ENCODE measurements at places on chromosomes 16 and 17.

- no peak for DNase-seq
Measured at GRCh38 chr17:49987290-49987585, 7.8 kb downstream of the DLX3 start.

DNA sequence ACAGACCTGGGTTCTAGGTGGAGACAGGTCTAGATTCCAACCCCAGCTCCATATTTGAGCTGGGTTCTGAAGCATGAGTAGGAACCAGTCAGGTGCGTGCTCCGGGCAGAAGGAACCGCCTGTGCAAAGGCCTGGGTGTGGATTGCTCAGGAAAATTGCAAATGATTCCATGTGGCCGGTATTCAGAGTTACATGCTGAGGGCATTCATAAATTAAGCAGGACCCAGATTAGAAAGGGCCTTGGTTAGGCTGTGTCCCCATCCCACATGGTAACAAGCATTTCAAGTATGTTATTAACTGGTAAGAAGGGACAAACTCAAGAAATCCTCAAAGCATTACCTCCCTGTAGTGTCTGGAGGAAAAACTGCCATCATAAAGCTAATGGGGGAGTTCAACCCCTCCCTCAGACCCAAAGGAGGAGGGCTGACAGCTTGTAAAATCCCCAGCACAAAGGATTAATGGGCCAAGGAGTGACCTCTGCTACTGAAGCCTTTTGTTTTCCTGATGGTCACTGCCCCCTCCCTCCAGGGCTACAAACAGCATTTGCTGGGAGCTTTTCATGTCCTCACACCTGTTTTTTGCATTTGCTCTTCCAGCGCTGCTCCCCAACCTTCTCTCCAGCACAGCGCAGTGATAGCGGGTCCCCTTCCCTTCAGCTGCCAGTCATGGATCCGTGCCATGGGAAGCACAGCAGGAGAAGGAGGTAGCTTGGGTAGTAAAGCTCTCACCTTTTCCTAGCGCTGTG lies 218.0 kb downstream of the C16orf95 start:
- DNase-seq, result no peak

GRCh38 chr16:529012-529575 lies 1.6 kb downstream of the CAPN15 start:
- DNase-seq, result peak; percentile 40

- DNase-seq, result no peak
Measured at GRCh38 chr17:75731716-75732498, 10.6 kb downstream of the ITGB4 start.

- DNase-seq, result no peak
Measured at GRCh38 chr16:52404546-52404945, 142.4 kb downstream of the TOX3 start.

DNA sequence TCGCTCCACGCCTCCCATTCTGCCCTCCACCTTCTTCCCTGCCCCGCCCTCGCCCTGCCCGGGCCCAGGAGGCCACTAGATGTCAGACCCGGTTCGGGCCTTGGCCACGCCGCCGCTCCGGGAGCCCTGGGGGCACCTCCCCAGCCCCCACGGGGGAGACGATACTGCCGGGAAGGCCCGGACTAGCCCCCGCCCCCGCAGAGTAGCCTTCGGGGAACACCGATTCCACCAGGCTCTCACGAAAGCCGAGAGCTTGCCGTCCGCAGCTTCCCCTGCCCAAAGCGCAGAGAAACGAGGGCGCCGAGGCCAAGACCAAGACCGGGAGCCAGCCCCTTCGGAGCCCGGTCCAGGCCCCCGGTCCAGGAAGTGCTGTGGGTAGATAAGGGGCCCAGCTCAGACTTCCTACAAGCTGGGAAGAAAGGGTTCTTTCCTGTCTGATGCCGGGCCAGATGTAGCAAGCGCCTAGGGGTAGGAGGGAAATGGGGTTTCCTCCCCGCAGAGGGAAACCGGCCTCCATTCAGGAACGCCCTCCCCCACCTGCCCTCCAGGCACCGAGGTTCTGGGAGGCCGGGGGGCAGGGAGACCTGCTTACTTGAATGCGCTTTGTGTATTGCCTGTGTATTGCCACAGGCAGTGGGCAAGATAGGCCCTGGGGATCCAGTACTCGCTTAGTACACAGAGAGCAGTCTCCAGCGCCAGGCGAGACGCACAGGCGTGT lies 806 bp upstream of the CYB561 start:
- peak; percentile 61 for DNase-seq

GRCh38 chr16:84927621-84928591 lies 83.4 kb downstream of the ZDHHC7 start:
- DNase-seq, result no peak

DNA sequence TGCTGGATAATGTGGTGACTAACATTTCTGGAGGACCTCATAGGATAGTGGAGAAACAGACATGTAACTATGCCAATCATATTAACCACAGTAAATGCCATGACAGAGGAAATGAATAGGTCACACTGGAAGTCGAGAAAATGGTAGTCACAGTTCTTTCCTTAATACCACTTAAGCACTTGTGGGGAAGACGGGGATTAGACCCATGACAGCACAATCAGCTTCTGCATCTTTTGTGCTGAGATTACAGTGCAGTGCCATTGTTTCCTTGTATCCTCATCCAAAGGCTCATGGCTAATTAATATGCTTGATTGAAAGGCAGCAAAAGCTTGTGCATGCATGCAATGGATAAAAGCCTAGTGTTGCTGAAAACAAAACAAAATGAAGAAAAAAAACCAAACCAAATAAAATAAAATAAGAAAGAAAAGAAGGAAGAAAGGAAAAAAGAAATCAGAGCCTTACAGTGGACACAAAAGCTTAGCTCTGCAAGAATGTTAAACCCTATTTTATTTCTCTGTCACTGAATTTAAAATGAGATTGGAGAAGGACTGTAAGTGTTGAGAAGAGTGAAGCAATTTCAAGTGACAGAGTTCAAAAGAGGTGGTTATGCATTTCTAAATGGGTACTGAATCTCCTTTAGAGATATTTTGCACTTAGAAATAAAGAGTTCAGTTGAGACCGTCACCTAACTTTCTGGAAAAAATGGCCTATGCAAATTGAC lies 1011.9 kb downstream of the CDH8 start:
- no peak for DNase-seq

DNA sequence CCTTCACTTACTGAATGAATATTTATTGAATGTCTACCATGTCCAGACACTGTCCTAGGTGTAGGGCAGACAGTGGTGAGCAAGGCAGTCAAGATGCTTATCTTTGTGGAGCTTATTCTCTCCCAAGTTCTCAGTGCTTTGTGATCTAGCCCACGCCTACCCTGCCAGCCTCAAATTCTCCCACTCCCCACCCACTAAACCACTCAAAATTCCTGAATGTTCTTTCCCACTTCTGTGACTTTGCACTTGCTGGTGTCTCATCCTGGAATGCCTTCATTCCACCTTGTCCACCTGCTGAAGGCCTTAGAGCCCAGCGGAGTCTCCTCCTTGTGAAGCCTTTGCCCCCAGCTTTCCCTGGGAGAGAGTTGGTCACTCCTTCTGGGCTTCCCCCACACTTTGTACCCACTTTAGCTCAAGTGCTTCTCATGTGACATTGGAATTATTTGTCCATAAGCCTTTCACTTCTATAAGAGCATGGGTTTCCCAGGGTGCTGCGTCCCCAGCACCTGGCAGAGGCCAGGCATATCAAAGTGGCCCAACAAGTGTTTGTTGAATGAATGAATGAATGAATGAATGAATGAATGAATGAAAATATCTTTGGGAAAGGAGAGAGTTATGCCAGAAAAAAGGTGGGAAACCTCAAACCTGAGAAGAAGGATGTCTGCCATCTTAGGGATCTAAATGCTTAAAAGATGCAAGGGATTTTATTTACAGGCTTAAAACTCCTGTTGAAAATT lies 23.0 kb downstream of the CCDC182 start:
- no peak for DNase-seq

GRCh38 chr16:8589900-8590688 lies at the start of gene TMEM114:
Gene TMEM114 (minus strand): TSS chr16:8590511. CDS start chr16:8589838, 673 bp downstream.
- DNase-seq, result no peak

Data from CD4-positive, alpha-beta T cell treated with Interleukin-17A for 1 hour (primary cell).